GM23248 (cell line): ENCODE measurements at places on chromosomes 3 and 15.
A peak's percentile ranks its signal among the peaks of the same experiment; 100 is the strongest.

DNA sequence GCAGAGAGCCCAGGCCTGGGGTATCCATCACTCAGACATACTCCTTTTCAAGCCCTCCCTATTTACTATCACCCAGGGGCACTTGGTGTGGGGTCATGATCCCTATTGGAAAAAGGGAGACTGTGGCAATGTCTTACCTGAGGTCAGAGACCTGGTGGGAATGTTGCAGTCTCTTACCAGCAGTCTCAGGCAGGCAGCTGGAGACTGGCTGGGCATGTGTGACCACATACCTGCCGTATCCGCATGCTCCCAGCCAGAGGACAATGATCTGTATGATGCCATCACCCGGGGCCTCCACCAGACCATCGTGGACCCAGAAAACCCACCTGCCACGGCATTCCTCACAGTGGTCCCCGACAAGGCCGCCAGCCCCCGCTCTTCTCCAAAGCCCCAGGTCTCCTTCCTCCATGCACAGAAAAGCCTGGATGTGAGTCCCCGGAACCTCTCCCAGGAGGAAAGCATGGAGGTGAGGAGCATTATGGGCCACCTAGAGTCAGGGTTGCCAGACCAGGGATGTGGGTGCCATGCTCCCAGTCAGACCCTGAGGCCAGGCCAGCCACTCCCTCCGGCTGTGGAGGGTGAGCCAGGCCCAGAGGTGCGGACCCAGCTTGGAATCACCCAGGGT, 5.9 kb downstream of the SH2D7 start:
- no peak for DNase-seq

GRCh38 chr3:35385271-35385670, 254.1 kb upstream of the ARPP21 start:
- DNase-seq: no peak

DNA sequence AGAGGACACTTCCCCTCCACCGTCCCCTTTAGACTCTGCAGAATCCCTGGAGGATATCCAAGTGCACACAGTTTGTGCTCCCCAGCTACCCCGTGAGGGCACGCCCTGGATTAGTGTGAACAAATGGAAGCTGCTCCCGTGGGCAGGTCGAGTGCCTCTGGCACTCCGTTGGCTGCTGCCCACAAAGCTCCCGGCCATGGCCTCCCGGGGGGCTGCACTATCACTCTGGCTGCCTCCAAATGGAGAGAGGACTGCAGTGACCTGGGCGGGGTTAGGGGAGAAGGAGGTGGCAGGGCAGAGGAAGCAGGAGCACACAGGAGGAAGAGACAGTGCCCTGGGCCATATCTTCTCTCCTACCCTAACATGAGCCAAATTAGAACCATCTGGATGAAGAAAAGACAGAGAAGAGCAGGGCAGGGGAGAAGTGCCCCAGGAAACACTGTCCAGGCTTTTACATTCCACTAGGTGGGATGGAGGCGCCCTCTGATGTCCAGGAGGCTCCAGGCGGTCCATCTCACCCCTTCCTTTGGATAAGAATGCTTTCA, 29.4 kb upstream of the ACAD9 start:
- DNase-seq: peak; percentile 20

DNA sequence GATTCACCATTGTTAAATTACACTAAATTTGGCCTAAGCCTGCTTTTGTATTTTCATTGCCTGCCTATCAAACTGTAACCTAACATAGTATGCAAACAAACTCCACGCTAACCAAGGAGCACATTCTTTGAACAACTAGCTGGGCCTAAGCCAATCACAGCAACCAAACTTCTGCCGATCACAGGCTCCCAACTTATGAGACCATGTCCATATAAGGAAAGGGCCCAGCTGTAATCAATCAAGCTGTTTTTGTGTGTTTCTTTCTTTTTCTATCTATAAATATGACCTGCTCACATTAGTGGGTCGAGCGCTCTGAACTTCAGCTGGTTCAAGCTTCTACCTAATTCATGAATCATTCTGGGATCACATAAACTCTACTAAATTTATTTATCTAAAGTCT, 473.6 kb downstream of the SI start:
- no peak for DNase-seq

- DNase-seq: peak; percentile 69
Observed at GRCh38 chr15:73631915-73632669, 1.1 kb downstream of the NPTN start.
